AG10803 (cell line): ENCODE measurements at places on chromosomes 16 and 17.
A peak's percentile ranks its signal among the peaks of the same experiment; 100 is the strongest.

DNA sequence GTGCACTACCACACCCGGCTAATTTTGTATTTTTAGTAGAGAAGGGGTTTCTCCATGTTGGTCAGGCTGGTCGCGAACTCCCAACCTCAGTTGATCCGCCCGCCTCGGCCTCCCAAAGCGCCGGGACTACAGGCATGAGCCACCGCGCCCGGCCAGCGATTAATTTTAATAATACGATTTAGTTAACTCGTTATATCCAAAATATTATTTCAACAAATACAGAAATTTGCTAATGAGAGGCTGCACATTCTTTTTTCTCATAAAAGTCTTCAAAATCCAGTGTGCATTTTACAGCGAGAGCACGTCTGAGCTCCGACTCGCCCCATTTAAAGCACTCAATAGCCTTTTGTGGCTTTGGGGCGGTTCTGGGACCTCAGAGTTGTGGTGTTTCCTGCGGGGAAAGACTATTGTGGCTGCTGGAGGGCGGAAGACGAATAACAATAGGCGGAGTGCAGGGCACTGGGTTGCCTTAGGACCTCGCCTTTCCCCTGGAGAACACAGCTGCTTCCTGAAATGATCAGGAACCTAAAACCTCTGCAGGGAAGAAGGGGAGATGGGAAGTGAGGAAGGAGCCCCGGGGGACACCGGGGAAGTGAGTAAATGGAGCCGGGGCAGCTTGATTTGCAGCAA is 2.9 kb upstream of the ZSCAN10 start:
- DNase-seq = no peak

GRCh38 chr16:81076566-81077075 is 417 bp downstream of the C16orf46 start:
- DNase-seq = peak; percentile 73

- no peak for DNase-seq
Measured at GRCh38 chr17:17066021-17066420, 23.8 kb downstream of the MPRIP start.

DNA sequence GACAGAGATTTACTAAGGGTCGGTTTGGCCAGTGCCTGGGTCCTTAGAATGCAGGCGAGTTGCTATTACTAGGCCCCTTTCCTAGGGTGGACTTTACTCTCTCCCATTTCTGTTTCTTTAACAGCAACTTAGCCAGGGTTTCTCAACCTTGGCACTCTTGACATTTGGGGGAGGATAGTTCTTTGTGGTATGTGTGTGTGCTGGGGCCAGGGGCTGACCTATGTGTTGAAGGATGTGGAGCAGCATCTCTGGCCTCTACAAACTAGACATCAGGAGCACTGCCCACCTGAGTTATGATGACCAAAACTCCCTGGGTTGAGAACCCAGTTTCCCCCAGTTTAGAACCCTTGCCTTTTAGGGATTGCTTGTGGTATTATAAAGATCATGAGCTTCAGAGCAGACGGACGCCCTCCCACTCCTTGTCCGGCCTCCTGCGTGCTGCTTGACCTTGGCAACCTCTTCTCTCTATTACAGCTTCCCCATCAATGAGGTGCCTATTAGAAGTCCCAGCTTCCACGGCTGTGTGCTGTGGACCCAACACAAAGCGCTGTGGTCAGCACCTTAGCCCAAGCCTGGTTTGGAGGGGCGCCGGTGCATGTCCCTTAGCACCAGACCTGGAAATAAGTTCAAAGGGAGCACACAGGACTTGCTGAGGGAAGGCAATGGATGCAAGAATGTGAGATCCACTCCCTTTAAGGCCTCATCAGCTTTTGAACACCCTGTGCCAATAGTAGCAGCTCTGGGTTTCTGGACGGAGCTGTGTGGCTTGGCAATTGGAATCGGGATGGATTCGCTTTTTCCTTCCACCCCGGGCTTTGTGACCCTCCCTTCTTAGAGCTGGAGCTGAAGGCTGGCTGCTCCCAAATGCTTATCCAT is 239.2 kb upstream of the MAF start:
- no peak for DNase-seq

DNA sequence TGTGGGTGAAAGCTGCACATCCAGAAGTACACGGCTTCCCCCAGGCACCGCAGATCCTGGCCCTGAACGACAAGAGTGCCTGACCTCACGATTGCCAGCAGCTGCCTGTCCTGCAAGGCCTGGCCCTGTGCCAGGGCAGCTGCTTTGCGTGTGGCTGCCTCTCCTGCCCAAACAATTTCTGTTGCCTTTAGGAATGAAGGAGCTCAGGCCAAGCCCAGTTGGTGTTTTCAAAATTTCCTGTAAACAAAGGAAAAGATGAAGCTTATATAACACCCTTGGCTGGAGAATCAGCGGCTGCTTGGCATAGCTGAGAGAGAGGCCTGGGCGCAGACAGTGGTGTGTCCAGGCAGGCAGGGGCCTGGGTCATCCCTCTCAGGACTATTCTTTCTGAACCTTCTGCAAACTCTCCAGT is 11.7 kb upstream of the SLC47A2 start:
- peak; percentile 97 for DNase-seq

GRCh38 chr16:31467151-31467773 is 4.7 kb upstream of the TGFB1I1 start:
- DNase-seq = peak; percentile 43
